ENCODE measurements at places on chromosomes 12 and 14.

DNA sequence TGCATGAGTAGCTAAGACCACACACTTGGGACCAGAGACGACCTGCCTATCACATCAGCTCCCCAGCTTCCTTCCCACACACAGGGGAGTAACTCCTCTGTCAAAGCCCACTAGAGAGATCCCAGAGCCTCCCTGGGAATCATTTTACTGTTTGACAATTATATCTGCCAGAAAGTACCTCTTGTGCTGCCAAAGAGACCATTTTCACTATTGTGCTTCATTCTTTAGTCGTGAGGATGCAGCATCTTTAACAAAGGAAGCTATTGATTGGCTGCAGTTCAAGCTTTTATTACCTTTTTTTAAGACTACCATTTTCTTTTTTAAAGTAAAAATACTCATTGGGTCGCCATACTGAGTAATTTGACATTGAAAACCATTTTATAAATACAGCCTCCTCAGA is 194.5 kb upstream of the RGS6 start:
- DNase-seq = no peak

DNA sequence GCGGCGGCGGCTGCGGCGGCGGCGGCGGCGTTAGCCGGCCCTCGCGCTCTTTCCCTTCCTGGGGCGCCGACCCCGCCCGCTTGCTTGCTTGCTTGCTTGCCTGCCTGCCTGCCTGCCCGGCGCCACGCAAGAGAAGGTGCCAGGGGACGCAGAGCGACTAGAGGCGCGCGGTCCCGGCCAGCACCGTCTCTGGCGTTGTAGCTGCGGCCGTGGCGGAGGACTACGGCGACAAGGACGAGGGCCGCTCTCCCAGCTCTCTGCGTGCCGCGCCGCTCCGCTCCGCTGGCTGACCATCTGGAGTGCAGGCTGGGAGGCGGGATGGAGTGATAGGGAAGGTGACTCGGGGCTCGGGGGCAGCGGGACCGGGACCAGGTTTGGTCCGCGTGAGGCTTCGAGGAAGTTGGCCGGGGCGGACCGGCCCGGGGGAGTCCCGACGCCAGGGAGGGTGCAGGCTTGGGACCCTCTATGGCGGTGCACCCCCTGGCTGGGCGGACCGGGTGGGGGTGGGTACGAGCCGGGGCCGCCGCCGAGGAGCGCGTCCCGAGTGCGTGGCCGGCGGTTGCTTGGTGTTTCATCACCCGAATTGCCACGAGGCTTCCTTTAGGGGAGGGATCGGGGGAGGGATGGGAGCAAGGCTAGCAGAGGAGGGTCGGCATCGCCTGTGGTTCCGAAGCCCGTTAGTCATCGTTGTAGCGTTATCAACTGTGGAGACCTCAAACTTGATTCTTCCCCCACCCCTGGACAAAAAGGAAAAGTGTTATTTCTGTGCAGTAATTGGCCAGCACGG is 471 bp downstream of the XPOT start:
- peak; percentile 84 for DNase-seq

- no peak for DNase-seq
Measured at GRCh38 chr14:77128414-77128891, 13.1 kb downstream of the ZDHHC22 start.

GRCh38 chr12:116455540-116456329 is 103.4 kb upstream of the MAP1LC3B2 start:
- no peak for DNase-seq

- DNase-seq = no peak
Measured at GRCh38 chr12:66239295-66239694, 50.3 kb downstream of the IRAK3 start.

DNA sequence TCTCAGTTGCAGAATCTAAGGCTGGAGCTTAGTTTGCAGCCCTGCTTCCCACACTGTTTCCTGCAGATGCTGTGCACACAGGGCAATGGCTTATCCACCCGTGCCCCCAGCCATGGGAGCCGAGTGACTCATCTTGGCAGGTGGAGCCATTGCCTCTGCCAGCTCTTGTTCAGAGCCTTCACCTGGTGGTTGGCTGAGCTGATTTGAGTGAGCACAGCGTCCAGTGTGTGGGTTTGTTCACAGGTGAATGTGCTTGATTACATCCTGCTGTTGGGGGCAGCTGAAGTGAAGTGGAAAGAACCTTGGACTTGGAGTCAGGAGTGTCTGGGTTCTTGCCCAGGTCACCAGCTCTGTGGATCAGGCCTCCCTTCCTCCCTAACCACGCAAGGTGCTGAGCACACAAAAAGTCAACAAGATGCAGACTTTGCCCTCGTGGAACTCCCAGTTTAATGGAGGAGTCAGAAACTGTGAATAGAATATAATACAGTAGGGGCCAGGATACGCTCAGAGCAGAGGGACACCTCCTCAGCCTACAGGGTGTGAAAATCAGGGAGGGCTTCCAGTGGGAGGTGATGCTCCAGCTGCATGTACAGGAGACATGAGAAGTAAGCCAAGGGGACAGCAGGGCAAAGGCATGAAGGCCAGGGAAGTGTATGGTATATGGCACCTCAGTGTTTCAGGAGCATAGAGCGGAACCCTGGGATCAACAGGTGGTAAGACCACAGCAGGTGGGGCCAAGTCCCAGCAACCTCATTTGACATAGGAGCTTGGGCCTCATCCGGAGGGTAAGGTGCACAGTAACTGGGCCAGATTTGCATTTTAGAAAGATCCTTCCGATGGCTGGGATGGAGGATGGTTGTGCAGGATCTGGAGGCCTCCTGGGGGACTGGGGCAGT is 22.8 kb downstream of the JDP2 start:
- no peak for DNase-seq

DNA sequence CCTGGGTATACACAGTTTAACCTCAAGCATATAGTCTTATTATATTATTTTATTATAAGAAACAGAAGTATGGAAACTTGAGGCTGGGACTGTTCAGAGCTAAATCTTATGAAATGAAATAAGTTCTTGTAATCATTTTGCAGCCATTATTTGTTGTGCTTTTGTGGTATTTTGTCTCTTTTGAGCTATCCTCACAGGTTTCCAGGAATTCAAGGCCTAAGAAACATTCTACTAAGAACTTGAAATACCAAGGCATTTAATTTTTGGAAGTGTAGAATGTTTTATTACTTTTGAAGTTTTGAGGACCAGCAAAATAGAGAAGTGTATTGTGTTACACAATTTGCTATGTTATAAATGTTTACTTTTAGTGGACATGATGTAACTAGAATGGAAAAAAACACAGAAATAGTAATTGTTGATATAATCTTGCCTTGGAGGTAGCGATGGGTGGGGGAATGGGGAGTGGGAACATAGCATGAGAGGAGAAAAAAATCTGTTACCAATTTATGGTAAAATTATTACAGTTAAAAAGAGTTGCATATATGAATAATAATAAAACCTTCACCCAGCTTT is 81.7 kb downstream of the CRADD start:
- no peak for DNase-seq

DNA sequence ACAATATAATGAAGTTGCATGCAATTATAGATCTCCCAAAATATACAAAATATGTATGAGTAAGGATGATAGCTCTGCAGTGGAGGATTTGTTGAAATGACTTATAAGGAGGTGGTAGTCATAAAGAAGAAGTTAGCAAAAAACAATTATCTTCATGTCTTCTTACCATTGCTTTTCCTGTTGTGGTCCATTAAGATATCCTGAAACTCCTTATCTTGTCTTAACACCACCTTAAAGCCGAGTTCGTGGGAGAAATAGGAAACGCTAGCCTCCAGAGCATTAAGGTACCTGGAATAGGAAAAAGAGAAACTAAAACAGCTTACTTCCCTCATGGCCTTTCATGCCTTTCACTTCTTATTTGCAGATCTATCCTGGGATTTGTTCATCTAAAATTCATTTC is 15.2 kb downstream of the GUCY2C start:
- no peak for DNase-seq

GRCh38 chr14:79412822-79413221 is 798.5 kb downstream of the DIO2 start:
- no peak for DNase-seq

- DNase-seq = peak; percentile 89
Measured at GRCh38 chr12:110079477-110080400, 31.4 kb upstream of the C12orf76 start.

DNA sequence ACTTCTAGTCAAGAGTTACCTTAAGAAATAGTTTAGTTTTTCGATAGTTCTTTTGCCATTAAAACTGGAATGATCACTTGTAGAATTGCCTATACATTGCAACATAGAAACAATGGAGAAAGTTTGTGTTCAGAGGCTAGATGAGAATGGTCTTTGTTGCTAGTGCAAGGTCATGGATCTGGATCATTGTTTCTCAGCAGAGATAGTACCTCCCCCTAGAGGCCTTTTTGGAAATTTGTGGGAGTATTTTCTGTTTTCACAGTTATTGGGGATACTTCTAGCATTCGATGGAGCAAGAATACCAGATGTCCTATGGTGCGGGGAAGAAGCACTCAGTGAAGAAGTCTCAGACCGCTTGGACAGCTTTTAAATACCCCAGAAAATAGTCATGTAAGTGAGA is 138.8 kb upstream of the HMGA2 start:
- DNase-seq = peak; percentile 16

GRCh38 chr12:76738824-76739579 is 24.9 kb upstream of the ZDHHC17 start:
- no peak for DNase-seq

GRCh38 chr14:97644365-97644764 is 847.2 kb downstream of the VRK1 start:
- DNase-seq = no peak

DNA sequence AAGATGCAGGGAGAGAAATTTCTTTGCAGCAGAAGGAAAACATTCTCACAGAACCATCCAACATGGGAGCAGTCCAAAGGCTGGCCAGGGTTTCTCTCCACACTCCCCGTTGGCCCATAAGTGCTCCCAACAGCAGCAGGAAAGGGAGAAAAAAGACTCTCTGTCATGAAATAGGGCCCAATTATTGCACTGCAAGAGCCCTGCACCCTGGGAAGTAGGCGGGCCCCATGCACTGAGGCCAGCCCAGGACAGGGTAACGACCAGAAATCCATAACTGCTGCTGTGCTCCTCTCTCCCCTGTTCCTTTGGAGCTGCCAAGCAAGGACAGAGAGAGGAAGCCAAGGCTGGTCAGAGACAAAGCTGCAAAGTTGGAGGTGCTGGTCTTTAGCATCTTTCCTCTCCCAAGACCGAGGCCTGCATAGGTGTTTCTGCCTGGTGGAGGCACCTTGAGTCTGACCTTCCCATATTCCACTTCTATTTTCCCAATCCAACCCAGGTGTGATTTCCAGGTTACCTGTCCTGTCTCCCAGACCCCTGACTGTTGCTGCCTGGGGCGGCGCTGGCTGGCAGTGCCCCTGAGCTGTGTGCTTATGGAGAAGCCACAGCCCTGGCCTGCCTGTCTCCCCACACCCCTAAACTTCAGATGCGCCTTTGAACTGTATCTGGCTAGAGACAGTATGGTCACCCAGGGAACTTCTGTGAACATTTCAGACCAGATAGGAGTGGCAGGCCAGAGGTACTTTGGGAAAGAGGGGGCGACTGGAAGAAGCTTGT is 6.8 kb downstream of the GALNT16 start:
- no peak for DNase-seq

DNA sequence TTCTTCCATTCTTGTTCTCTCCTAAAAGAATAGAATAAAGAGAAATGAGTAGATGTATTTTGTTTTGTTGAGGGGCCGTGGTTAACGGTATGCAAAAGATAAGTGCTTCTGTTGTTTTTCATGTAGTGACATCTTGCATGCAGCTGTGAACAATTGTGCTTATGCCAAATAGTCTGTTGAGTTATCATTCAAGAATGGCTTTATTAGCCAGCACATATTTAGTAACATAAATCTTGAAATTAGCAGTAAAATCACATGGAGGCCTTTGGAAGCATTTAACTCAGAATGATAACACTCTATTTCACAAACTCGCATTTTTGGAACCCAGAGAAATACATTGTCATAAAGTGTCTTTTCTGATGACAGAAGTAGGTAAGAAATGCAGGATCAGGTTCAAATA is 1772.0 kb upstream of the FLRT2 start:
- DNase-seq = no peak

GRCh38 chr12:4178424-4179170 is 95.0 kb upstream of the CCND2 start:
- peak; percentile 92 for DNase-seq

Data from activated CD4-positive, alpha-beta T cell treated with anti-CD3 and anti-CD28 coated beads, Interleukin-10, Interleukin-2, amounts not matched to agents 100 ng/mL and 50 ng/mL, durations not matched to agents 16 hours and 8 hours (primary cell).